ENCODE measurements at places on chromosomes 2 and 18.

DNA sequence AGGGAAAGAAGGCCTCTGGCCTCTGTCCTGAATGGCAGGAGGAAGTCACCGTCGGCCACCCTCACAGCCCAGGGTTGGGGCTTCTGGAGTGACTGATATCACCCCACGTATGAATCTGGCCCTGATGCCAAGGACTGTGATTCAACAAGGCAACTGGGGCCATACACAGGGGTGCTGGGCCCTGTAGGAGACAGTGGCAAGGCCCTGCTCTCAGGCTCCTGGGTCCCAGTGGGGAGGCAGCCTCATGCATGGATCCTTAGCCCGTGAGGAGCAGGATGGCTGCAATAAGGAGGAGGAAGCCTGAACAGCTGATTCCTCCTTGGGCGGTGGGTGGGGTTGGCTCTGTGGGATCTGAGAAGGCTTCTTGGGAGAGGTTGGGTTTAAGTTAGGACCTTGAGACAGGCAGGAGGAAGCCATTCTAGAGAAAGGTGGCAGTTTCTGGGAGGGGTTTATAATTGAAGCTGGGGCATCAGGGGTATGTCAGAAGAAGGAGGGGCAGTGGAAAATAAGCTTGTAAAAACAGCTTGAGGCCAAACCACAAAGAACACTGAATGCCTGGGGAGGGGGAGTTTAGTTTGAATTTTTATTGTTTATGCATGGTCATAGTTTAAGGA, 42.8 kb upstream of the LAPTM4A start:
- DNase-seq, result no peak

GRCh38 chr2:23208339-23208738, 176.6 kb upstream of the KLHL29 start:
- no peak for DNase-seq

DNA sequence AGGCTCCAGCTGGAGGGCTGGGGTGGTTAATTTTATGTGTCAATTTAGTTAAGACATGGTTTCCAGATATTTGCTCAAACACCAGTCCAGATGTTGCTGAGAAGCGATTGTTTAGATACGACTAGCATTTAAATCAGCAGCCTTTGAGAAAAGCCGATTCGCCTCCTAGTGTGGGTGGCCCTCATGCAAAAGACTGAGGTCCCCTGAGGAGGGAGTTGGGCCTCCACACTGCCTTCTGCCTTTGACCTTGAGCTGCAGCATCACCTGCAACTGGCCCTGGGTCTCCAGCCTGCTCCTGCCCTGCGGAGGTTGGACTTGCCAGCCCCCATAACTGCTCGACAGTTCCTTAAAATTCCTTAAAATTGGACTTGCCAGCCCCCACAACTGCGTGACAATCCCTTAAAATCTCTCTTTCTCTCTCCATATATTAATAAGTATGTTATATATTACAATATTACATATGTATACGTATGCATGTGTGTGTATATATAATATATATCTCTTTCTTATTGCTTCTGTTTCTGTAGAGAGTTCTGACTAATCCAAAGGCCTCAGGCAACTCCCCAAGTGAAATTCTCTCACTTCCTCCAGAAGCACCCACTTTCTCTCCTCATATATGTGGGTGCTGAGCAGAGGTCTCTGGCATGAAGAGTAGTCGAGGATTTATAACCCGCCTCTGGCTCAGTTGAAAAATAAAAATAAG, 14.4 kb downstream of the FBLN7 start:
- DNase-seq, result no peak

DNA sequence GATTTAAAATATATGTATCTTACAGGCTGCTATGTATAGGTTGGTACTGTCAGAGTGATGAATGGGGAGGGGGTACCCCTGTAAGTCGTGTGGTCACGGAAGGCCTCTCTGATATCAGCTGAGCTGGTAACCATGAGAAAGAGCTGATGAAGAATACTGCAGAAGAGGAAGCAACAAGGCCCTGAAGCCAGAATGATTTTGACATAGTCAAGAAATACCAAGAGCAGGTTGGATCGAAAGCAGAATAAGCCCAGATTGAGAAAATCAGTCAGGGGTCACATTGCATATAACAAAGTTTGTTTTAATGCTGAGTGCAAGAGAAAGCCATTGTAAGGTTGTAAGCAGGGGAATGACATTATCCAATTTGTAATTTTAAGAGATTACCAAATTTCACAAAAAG, 57.3 kb downstream of the UNC50 start:
- no peak for DNase-seq

- no peak for DNase-seq
These were observed 10.2 kb upstream of the TEX261 start for GRCh38 chr2:71004857-71005256.
